Pericardium fibroblast (primary cell): ENCODE measurements at places on chromosomes 2 and 18. TPM values are rescaled to one million over a fixed set of nuclear protein-coding genes. Genes with fewer than 3 reads are reported as not detected.

PIKFYVE gene
- 16.8 and 28.1 TPM in 2 replicates for total RNA-seq

SIGLEC15 gene
- total RNA-seq: not detected in 2 replicates

FSHR gene
- total RNA-seq: not detected in 2 replicates

CCDC68 gene
- total RNA-seq: 2.5 and 4.5 TPM in 2 replicates

HADHB gene
- total RNA-seq: 101 and 104 TPM in 2 replicates

MEIS1 gene
- 21.9 and 37.7 TPM in 2 replicates for total RNA-seq

CRYGC gene
- total RNA-seq: not detected in 2 replicates

C2orf92 gene
- not detected in 2 replicates for total RNA-seq

CYS1 gene
- 2.1 and 2.3 TPM in 2 replicates for total RNA-seq

POMC gene
- total RNA-seq: 5.3 and 6.1 TPM in 2 replicates

ALLC gene
- total RNA-seq: not detected in 2 replicates

LCT gene
- not detected in 2 replicates for total RNA-seq

LBX2 gene
- total RNA-seq: 1.9 and 3.2 TPM in 2 replicates

NLRC4 gene
- total RNA-seq: not detected in 2 replicates

TANC1 gene
- total RNA-seq: 10.4 and 17.3 TPM in 2 replicates

GKN1 gene
- total RNA-seq: not detected in 2 replicates

EFHD1 gene
- 0.26 and 1.1 TPM in 2 replicates for total RNA-seq

AFTPH gene
- total RNA-seq: 12.8 and 18.1 TPM in 2 replicates

FAM98A gene
- total RNA-seq: 17.6 and 28.7 TPM in 2 replicates

SERPINB8 gene
- total RNA-seq: 3.3 and 4.3 TPM in 2 replicates

KCNJ3 gene
- total RNA-seq: 0.09 TPM in 1 of 2 replicates, not detected in the other

UCN gene
- 0.35 and 2.0 TPM in 2 replicates for total RNA-seq

AQP12A gene
- not detected in 2 replicates for total RNA-seq

ABCG8 gene
- total RNA-seq: not detected in 2 replicates

ARHGAP28 gene
- 20.3 and 24.1 TPM in 2 replicates for total RNA-seq

STARD6 gene
- not detected in 2 replicates for total RNA-seq

DSG1 gene
- not detected in 2 replicates for total RNA-seq

FIGN gene
- total RNA-seq: 0.09 and 1.3 TPM in 2 replicates

CYP27C1 gene
- 0.51 and 0.58 TPM in 2 replicates for total RNA-seq

IL36RN gene
- not detected in 2 replicates for total RNA-seq

ERCC3 gene
- 16.1 and 25.7 TPM in 2 replicates for total RNA-seq

CFC1 gene
- total RNA-seq: not detected in 2 replicates

LANCL1 gene
- total RNA-seq: 16.8 and 18.4 TPM in 2 replicates

SRD5A2 gene
- not detected in 2 replicates for total RNA-seq

DNER gene
- total RNA-seq: 0.58 and 3.7 TPM in 2 replicates

EVX2 gene
- 0.09 TPM in 1 of 2 replicates, not detected in the other for total RNA-seq

SERPINB11 gene
- not detected in 2 replicates for total RNA-seq

HJURP gene
- total RNA-seq: 1.8 and 4.9 TPM in 2 replicates

KYNU gene
- total RNA-seq: not detected in 2 replicates

GAD1 gene
- not detected in 2 replicates for total RNA-seq

ZBTB7C gene
- 0.82 and 0.85 TPM in 2 replicates for total RNA-seq

CCDC85A gene
- total RNA-seq: 0.43 and 1.2 TPM in 2 replicates

CNTNAP5 gene
- under 0.01 TPM in 1 of 2 replicates, not detected in the other for total RNA-seq

OXER1 gene
- total RNA-seq: 0.09 TPM in 1 of 2 replicates, not detected in the other

CMPK2 gene
- total RNA-seq: under 0.01 and 2.6 TPM in 2 replicates

CASP8 gene
- total RNA-seq: 8.9 and 18.2 TPM in 2 replicates

PSME4 gene
- total RNA-seq: 15.9 and 20.9 TPM in 2 replicates

GALNT3 gene
- 0.09 TPM in 1 of 2 replicates, not detected in the other for total RNA-seq

CACNB4 gene
- total RNA-seq: 0.93 and 2.0 TPM in 2 replicates

LINC00305 gene
- not detected in 2 replicates for total RNA-seq
